ENCODE measurements at places on chromosomes 5 and 9.

- DNase-seq, result no peak
These were observed 24.9 kb upstream of the ADRA1B start for GRCh38 chr5:159891371-159891770.

DNA sequence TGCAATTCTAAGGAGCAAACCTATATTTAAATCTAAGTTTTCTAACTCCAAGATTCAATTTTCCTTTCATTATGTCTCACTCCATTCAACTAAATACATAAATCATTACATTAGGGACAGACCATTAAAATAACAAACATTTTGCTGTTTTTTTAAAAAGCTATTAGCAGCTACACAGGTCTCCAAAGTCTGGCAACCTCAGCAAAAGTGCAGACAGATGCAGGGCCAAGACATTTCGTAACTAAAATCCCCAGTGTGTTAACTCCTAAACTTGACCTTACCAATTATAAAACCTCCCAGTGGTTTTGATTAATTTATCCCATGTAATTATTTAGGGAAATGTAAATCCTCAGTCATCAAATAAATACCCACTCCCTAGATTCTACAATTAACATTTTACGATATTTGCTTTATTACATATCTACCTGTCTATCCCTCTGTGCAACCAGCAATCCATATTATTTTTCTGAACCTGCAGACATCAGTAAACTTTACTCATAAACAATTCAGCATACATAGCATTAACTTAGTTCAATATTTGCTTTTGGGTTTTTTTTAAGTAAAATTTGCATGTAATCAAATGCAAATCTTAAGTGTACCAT lies 64.7 kb downstream of the RGS7BP start:
- DNase-seq, result no peak

DNA sequence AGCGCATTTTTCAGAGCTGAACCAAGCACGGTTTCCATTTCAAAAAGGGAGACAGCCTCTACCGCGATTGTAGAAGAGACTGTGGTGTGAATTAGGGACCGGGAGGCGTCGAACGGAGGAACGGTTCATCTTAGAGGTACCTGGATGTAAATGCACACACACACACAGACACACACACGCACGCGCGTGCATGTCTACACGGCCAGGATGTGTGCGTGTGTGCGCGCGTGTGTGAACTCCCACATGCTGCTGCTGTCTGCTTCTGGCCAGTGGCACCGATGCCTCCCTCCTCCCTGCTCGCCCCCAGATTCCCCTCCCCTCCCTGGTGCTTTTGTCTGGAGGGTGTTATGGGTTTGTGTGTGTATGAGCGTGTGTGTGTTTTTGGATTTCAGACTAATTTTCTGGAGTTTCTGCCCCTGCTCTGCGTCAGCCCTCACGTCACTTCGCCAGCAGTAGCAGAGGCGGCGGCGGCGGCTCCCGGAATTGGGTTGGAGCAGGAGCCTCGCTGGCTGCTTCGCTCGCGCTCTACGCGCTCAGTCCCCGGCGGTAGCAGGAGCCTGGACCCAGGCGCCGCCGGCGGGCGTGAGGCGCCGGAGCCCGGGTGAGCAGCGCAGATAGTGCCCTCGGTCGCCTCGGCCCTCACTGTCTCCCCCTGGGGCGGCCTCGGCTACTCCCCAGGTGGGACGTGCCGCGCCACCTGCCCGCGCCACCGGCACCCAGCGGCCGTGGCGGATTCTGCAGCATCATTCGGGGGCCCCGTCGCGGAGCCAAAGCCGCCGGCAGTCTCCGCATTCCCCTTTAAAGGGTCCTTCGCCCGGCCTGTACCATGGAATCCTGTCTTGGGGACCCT lies at the start of gene NTRK2:
TSS of gene NTRK2 (plus strand) at position 442 of the 850 bp plus-strand sequence. CDS start 1,020 bp downstream, outside the sequence.
- DNase-seq, result no peak

- DNase-seq, result peak; percentile 97
These were observed 1.4 kb downstream of the ATOSB start for GRCh38 chr9:35114113-35114839.

- DNase-seq, result no peak
These were observed 115.5 kb upstream of the SPEF2 start for GRCh38 chr5:35502206-35502605.

DNA sequence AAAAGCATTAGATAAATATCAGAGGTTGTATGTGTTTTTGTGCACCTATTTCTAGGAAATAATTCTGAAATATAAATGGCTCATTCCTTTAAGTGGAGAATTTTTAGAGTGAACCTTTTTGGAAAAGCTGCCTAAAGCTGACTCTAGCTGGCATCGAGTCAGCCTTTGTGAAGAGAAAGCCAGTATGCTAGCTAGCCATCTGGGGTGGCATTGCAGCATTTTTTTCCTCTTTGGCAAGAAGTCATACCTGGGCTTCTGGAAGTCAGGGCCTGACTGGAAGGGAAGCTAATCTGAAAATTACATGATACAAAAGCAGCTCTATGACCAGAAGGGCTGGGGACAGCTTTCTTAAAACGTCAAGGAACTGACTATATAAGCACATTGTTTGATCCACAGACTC lies 19.7 kb downstream of the ANP32B start:
- no peak for DNase-seq

- no peak for DNase-seq
These were observed 2.2 kb downstream of the SARDH start for GRCh38 chr9:133735931-133736330.

GRCh38 chr9:126428534-126429175 lies 102.0 kb downstream of the MVB12B start:
- no peak for DNase-seq

DNA sequence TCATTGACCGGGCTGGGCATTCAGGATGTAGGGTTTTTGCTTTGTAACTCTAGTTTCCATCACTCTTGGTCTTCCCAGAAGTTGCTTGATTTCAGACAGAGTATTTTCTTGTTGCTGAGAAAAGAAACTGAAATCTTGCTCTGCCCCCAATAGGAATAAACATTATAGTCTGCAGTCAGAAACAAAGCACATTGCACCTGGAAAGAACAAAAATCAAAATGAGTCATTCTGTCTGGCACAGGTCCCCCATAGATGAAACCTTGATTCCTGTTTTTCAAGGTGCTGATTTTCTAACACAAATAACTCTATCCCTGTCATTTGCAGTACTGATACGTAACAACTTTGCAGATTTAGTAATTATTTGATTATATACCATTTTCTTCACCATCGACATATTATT lies 232.1 kb downstream of the FBXO4 start:
- no peak for DNase-seq

DNA sequence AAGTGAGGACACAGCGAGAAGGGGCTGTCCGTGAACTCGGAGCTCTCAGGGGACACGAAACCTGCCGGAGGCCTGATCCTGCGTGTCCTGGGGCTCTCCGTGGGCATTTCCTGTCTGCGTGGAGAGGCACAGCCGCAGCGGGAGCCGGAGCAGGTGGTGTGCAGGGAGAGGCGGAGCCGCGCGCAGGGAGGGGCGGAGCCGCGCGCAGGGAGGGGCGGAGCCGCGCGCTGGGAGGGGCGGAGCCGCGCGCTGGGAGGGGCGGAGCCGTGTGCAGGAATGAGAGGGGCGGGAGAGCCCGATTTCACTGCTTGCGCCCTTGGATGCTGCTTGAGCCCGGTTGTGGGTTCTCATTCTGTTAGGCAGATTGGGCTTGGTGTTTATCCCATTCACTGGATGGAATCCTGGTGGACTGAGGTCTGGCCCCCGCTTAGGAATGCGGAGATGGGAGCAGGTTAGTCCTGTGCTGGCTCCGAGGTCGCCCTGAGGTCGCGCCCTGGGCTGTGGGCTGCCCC lies 26.7 kb downstream of the NDUFS6 start:
- peak; percentile 62 for DNase-seq

All from RWPE2 (cell line).